IMR-90 (cell line): ENCODE measurements at places on chromosomes 3 and 15.

- peaks cover 3% of the 10 kb centered on the region; the same call in 1 of the 2 replicates for H3K27me3 ChIP-seq
- DNase-seq = peak; percentile 69
- H3K27ac ChIP-seq = peak overlapping the region; percentile 19; the same call in 1 of the 2 replicates
Observed at GRCh38 chr3:72152551-72153476, 367.9 kb upstream of the PROK2 start.

DNA sequence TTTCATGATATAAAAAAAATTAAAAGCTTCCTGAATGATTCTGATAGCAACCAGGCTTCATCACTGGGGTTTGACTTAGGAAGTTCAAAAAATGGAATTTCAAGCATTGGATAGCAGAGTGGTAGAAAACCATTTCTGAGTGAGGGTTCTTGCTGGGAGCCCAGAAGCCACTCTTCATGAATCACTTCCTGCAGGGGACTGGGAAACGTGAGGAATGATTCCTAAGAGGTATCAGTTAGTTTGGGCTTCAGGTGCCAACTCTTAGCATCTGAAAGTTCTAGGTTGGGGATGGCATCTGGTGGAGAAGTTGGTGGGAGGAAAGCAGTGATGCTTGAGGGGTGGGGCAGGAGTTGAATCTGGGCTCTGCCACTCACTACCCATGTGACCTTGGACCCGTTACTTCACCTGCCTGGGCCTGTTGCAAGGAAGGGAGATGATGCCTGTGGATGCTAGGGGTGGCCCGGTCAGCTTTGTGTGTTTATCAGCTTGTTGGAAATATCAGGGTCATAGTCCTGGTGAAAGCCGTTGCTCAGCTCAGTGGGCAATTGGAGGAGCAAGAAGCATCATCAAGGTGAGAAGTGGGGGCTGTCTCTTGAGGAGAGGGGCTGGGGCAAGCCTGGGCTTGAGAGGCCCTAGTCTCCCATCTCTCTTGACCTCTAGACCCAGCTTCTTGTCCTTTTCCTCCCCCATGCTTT, 37.0 kb upstream of the TNFAIP8L3 start:
- no peak overlapping the region for H3K27ac ChIP-seq
- DNase-seq = no peak
- H3K36me3 ChIP-seq = no peaks in the 10 kb centered on the region
- H3K4me3 ChIP-seq = no peak overlapping the region
- peaks cover 2% of the 10 kb centered on the region; the same call in 1 of the 2 replicates for H3K27me3 ChIP-seq
- H3K4me1 ChIP-seq = peaks cover 6% of the 10 kb centered on the region

DNA sequence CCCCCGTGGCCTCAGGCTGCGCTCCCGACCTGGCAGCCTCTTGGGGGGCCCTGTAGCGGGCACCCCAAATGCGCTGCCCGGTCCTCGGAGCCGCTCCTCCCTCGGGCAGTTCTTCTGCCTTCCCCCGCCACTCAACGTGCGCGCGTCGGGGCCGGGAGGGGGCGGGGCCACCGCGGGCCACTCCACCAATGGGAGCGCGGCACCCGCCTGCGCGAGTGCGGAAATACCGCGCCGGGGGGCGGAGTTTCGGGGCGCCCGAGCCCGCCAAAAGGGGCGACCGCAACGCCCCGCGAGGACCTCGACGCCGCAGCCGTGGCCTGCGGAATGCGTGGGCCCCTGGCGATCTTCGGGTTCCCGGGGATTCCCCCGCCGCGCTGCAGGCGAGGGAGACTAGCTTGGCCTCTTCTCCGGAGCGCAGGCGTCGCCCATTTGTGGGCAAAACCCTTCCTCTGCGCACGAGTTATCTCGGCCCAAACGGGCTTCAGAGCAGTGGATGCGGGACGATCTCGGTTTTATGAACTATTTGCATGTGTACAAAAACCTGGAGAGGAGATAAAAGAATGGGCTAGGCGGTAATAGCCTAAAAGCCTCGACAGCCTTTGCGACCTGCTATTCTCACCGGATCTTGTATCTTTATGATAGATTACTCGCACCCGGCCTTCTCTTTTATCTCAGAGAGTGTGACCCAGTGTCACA, at the start of gene TASOR:
TSS of gene TASOR (minus strand) at position 144 of the 696 bp plus-strand sequence. CDS start 259 bp downstream, outside the sequence.
- peak within 1 kb of the TSS; percentile 90 for H3K4me3 ChIP-seq
- DNase-seq = peak; percentile 60
- H3K27ac ChIP-seq = peak within 1 kb of the TSS; percentile 99
- H3K27me3 ChIP-seq = no peaks in the 10 kb centered on the region
- H3K36me3 ChIP-seq = peaks cover 3% of the 10 kb centered on the region

DNA sequence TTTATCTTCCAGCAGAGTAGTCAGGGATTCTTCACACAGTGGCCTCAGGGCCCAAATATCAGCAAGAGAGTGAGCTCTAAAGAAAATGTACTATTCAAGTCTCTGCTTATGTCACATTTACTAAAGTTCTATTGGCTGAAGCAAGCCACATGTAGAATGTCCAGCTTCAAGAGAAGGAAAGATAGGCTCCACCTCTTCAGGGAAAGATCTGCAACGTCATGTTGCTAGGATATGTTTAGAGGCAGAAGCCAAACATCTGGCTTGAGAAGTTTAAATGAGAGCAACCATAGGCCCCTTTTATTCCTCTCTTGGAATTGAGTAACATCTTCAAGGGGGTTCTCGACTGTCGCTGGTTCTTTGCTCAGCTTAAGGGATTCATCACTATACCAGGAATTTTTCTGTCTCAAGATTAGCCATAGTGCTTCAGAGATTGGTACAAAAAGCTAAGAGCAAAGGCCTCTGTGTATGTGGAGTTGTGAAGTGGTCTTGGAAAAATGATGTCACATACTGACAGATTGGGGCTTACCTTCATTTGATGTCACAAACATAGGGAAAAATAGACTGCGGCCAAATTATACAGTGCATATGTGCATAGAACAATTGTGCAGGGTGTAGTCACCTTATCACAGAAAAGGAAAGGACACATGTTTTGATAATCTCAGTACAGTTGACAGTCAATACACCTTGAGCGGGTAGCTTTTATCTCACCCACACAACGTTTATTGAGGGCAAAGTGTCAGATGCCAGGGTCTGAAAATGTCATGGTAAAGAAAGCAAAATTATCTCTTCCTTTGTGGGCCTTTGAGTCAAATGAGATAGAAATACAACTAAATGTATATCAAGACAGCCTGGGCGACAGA, 11.3 kb upstream of the THRB start:
- DNase-seq = no peak
- no peak overlapping the region for H3K27ac ChIP-seq
- H3K36me3 ChIP-seq = no peaks in the 10 kb centered on the region
- no peaks in the 10 kb centered on the region for H3K27me3 ChIP-seq
- H3K4me1 ChIP-seq = no peaks in the 10 kb centered on the region

DNA sequence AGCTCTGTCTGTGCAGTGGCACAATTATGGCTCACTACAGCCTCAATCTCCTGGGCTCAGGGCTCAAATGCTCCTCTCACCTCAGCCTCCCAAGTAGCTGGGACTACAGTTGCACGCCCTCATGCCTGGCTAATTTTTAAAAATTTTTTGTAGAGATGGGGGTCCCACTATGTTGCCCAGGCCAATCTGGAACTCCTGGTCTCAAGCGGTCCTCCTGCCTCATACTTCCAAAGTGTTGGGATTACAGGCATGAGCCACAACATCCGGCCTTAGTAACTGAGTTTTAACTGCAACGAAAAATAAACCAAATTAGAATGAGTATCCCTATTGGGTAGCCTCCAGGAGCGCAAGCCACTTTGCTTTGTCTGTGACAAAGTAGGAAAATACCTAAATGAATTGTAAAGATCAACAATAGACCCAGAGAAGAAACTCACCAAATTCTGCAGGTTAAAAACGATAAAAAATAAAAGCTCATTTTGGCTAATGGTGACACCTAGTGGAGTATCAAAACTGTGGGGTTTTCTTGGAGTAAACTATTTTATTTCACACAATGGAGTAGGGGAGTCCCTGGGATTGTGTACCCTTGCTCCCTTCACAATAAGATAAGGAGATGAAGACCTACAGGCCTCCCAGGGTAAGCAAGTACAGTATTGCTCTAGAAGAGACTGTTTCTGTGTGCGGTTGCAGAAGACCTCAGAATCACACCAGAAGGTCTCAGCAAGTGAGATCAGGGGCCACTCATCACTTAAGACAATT, 21.0 kb upstream of the CA12 start:
- no peak overlapping the region for H3K4me3 ChIP-seq
- DNase-seq = peak; percentile 57
- no peaks in the 10 kb centered on the region for H3K36me3 ChIP-seq
- H3K27ac ChIP-seq = no peak overlapping the region
- H3K27me3 ChIP-seq = no peaks in the 10 kb centered on the region
